ENCODE measurements at places on chromosomes 2 and 18. TPM values are rescaled to one million over a fixed set of nuclear protein-coding genes. Genes with fewer than 3 reads are reported as not detected.

DNA sequence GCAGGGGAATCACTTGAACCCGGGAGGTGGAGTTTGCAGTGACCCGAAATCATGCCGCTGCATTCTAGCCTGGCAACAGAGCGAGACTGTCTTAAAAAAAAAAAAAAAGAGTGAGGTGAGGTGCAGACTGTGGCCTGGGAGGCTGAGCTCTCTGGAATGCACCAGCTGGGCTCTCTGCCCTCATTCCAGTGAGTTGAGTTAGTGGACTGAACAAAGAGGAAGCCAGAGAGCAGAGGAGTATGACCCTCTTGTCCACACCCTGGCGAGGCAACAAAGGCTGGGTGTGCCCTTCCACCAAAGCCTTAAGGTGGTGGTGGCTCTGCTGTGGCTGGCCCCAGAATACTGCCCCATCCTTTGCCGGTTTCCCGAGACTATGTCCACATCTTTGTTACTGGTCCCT, 71.3 kb upstream of the ACKR3 start:
- no peaks in the 10 kb centered on the region for H3K4me1 ChIP-seq
- no peak for DNase-seq
- H3K27me3 ChIP-seq, result peaks cover 8% of the 10 kb centered on the region
- H3K36me3 ChIP-seq, result no peaks in the 10 kb centered on the region
- H3K27ac ChIP-seq, result no peak overlapping the region

DNA sequence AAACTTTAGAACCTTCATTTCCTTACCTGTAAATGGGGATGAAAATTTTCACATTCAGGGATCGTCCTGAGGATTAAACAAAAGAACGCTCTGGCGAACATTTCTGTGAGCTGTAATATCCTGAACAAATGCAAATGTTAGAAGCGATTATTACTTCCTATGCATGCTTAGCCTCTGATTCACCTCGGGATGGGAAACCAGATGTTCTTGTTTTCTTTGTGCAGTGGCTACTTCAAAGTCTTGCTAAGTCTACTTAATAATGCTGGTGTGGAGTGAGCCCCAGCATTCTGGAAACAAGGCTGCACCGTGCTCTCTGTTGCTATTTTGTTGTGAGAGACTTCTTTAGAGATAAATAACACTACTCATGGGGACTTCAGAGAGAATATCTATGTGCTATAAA, 119.1 kb upstream of the PELI1 start:
- H3K27me3 ChIP-seq, result no peaks in the 10 kb centered on the region
- no peak overlapping the region for H3K27ac ChIP-seq
- no peaks in the 10 kb centered on the region for H3K36me3 ChIP-seq
- DNase-seq, result no peak

- no peaks in the 10 kb centered on the region for H3K36me3 ChIP-seq
- no peak for DNase-seq
- H3K27me3 ChIP-seq, result no peaks in the 10 kb centered on the region
- no peak overlapping the region for H3K4me3 ChIP-seq
- no peaks in the 10 kb centered on the region for H3K4me1 ChIP-seq
- H3K27ac ChIP-seq, result no peak overlapping the region
Observed at GRCh38 chr2:38187541-38188011, 111.6 kb upstream of the CYP1B1 start.

KLHL41 gene
- total RNA-seq, result 0.55 TPM

DOK6 gene
- total RNA-seq, result not detected

DNA sequence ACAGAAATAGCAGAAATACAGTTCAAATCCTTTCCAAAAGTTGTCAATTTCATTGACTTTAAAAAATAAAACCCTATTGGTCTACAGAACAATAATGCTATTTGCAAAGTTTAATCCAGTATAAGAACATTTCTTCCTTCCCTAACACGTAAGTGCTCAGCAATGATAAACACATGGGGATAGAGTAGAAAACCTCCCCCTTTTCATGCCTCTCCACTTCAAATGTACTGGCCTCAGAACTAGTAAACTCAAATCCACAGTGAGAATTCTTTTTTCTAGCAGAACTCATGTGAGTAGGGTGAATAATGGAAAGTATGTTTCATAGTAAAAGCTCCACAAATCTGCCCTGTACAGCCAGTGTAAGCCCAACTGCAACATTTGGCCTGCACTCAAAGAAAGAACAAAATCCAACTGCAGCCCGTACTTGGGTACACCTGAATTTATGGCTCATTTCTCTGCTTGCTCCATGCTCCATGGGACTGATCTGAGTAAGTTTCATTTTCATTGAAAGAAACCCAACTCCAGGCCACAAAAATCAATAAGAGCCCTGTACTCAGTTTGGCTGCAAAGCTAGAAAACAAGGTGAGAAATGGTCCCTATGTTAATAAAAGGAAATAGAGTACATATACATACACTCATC, 115.0 kb upstream of the RMDN2 start:
- no peak overlapping the region for H3K27ac ChIP-seq
- H3K4me3 ChIP-seq, result no peak overlapping the region
- H3K4me1 ChIP-seq, result peaks cover 9% of the 10 kb centered on the region
- no peak for DNase-seq
- H3K36me3 ChIP-seq, result peaks cover 4% of the 10 kb centered on the region
